Activated CD4-positive, CD25-positive, alpha-beta regulatory T cell (primary cell): ENCODE measurements at places on chromosomes 2 and 18.

GRCh38 chr2:199757233-199757870 lies 93.6 kb downstream of the FTCDNL1 start:
- DNase-seq = no peak

DNA sequence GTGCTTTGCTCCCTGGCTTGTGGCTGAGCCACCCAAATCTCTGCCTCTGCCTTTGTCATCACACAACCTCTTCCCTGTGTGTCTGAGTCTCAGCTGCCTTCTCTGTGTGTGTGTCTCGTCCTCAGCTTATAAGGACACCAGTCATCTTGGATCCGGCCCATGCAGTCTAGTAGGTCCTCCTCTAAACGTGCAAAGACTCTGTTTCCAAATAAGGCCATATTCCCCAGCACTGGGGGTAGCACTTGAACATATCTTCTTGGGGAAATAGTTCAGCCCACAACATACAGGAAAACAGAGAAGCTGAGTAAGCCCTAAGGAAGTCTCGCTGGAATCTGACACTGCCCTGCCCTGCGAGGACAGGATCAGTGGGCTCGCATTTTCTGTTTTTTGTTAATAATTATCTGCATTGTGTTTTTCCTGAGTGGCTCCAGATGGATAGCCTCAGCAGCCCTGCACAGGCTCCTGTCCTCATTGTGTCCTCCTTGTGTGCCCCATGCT lies 42.1 kb downstream of the MTCL1 start:
- DNase-seq = no peak

DNA sequence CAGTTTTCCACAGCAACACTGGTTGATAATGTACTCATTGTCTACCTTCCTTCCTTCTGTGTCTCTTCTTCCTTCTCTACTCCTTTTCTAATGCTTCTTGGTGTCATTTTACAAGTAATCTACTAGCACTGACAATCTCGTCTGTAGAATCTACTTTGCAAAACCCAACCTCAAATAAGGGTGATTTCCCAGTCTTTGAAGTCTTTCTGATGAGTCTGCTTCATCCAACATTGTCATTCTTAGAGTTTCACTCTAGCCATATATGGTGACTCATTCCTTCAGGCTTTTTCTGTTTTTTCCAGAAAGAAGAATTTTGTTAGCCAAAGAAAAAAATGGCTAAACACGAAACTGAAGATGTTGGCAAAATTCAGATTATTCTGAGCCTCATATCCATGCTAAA lies 288.7 kb downstream of the MBD2 start:
- no peak for DNase-seq

DNA sequence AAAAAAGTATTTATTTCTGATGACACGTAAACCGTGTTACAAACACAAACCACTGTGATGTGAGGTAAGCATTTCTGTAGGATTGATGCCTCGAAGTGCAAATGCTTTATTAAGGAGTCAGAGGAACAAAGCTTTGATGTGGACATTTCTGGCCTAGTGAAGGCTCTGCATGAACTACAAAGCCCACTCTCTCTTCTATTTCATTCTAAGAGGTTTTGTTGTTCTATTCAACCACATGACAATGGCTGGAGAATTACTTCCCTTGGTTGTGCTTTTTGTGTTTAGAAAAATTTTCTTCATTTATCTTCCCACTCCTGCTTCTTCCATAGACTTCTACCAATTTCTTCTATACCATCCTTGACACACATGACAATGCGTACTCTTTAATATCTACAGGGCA lies 125.7 kb upstream of the CCDC195 start:
- DNase-seq = no peak

DNA sequence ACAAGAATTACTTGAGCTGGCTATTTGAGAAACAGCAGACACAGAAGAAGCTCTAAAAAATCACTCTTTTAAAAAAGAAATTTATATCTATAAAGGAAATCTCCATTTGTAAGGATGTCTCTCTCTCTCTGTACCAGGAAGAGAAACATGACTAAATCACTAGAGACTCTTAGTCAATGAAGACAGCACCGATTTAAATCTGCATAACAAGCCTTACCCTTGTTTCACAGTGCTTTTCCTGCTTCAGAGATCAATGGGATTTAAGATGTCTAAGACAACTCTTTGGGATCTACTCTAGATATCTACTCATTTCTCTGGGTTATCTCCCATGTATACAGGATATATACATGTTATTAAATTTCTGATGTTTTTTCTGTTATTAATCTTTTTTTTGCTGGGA lies 359.2 kb upstream of the RND3 start:
- no peak for DNase-seq

- no peak for DNase-seq
Observed at GRCh38 chr2:136226903-136227302, 109.0 kb upstream of the CXCR4 start.

DNA sequence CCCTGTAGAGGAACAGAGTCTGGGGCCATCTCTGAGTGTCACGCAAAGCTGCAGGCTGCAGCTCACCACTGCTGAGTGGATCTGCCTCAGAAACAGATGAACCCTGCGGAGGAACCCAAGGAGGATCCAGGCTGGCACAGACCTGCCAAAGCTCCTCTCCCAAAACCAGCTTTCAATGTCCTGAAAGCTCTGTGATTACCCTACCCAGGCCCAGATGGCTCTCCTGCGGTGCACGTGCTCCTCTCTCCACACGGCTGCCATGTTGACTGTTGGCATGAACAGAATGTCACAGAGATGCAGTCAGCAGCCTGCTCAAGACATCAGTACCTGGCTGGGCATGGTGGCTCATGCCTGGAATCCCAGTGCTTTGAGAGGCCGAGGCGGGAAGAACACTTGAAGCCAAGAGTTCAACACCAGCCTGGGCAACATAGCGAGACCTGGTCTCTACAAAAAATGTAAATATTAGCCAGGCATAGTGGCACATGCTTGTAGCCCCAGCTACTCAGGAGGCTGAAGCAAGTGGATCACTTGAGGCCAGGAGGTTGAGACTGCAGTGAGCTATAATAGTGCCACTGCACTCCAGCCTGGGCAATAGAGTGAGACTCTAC lies 216.8 kb downstream of the MGAT5 start:
- DNase-seq = no peak

DNA sequence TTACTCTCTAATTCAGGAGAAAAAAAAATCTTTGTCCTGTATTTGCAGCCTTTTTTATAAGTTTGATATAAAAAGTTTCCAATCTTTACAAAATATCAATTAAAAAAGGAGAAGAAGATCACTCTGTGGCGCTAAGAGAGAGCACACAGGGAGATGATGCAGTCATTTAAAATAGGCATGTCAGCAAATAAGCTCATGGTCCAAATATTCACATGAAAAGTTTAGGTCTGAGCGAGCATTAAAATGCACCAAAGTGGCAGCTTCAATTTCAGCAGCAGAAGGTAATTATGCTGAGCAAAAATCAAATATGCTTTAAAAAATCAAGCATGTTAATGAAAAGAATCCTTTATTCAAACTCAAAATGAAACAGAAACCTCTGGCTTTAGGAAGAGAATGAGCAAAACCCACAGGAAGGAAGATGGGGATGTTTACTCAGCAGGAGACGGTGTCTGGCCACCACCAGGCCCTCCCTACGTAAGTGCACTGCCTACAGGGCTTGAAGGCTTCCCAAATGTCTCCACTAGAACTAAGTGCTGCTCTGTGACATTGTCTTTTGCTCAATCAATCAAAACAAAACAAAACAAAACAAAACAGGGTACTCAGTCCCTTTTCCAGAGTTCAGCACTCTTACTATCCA lies 120.4 kb downstream of the L3MBTL4 start:
- DNase-seq = no peak

- no peak for DNase-seq
Observed at GRCh38 chr2:198659096-198659870, 798.5 kb downstream of the SATB2 start.

DNA sequence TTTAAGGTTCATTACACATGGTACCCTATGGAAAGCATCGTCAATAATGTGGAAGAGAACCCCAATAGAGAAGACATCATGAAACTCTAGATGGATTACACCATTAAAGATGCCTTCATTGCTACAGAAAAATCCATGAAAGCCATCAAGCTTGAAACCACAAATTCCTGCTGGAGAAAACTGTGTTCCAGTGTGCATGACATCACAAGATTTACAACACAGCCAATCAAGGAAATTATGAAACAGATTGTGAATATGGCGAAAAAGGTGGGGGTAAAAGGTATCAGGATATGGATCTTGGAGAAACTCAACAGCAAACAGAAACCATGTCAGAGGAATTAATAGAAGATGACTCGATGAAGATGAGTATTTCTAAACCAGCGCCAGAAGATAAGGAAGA lies 200.0 kb downstream of the SLC4A10 start:
- DNase-seq = no peak

GRCh38 chr2:119837759-119838158 lies 78.0 kb downstream of the PTPN4 start:
- no peak for DNase-seq

- DNase-seq = no peak
Observed at GRCh38 chr18:46320928-46321711, 216.9 kb downstream of the HAUS1 start.

GRCh38 chr2:177289824-177290628 lies 25.5 kb upstream of the NFE2L2 start:
- DNase-seq = no peak

- DNase-seq = no peak
Observed at GRCh38 chr2:24304098-24304497, 56.2 kb downstream of the ITSN2 start.

DNA sequence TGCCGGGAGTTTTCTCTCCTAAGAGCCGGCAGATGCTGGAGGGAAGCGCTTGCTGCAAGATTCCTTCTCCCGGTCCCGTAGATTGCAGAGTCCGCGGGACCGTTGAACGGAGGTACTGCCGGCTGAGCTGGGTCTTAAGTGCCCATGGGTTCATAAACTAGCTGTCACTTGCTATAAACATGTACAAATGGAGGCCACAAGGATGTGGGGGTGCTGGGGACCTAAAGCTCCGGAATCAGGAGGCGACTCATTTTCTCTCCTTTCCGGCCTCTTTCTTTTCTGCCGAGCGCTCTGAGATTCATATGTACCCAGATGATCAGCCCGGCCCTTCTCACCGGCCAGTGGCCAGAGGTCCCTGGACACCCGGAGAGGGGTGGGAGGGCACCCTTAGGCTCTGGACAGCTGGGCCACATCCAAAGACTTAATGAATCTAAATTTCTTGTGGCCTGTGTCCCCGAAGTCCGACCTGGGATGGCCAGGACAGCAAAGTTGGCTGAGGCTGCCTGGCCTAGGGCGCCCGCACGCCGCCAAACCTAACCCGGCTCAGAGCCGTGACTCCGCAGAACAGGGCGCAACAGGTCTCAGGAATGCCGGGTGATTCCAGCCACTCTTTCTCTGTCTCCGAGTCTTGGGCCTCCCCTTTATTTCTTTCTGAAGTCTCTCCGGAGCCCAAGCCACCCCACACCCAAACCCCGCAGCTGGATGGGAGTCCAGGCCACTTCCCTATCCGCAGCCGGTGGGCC lies 2.4 kb upstream of the PAX3 start:
- DNase-seq = no peak

DNA sequence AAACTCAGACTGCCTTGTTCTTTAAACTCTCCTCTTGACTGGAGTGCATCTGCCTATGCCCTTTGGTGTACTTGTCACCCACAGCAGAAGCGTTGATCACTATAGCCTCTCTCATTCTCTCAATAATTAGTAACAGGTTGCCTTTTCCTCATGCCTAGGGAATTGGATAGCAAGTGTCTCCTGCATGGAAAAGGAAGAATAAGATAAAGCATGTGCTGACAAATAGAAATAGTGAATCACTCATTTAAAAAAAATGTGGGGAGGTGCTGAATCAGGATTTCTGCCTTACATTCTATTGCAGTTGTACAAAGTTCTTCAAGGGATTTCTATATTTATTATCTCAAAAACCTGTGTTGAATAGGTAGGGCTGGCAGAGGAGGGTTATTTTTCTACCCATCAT lies 323.0 kb downstream of the TXNL1 start:
- no peak for DNase-seq

GRCh38 chr2:146451972-146452371 lies 1392.9 kb upstream of the ACVR2A start:
- DNase-seq = no peak

- no peak for DNase-seq
Observed at GRCh38 chr2:66303471-66303870, 131.5 kb upstream of the MEIS1 start.

- no peak for DNase-seq
Observed at GRCh38 chr2:44245083-44245861, 30.0 kb upstream of the SLC3A1 start.

- DNase-seq = no peak
Observed at GRCh38 chr2:105789745-105790460, 45.2 kb downstream of the NCK2 start.

GRCh38 chr2:86358957-86359356 lies 21.5 kb upstream of the REEP1 start:
- no peak for DNase-seq

DNA sequence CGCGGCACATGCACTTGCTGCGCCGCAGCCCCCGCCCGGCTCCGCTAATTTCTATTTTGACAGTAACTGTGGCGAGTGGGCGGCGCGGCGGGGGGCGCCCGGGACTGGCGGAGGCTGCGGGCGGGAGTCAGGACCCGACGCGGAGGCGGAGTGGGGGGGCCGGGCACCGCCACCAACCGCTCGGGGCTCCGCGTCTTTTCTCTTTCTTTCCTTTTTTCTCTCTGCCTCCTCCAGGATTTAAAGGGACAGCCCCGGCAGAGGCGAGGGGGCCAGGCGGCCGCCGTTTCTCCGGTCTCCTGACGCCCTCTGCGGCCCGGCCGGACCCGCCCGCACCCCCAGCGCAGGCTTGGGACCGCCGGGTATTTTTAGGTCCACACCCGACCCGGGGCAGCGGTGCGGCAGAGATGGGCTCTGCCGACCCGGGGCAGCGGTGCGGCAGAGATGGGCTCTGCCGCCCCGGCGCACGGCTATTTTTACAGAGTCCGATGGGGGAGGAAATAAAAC lies 460 bp upstream of the ZBTB7C start:
- DNase-seq = no peak

DNA sequence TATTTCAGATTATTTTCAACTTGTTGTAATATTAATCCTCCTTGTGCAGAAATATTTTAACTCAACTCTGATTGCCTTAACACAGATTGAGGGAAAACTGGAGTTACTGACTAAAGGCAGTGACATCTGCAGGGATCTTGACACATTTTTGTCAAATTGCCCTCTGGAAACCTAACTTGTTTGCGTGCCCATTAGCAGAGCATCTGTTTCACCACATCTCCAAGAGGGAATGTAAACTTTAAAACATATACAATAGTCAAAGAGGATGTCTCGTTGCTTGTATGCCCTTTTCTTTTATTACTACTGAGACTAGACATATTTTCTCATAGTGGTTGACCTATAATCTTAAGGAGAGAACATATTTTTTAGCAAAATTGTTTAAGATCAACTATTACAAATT lies 14.2 kb downstream of the INPP1 start:
- no peak for DNase-seq

DNA sequence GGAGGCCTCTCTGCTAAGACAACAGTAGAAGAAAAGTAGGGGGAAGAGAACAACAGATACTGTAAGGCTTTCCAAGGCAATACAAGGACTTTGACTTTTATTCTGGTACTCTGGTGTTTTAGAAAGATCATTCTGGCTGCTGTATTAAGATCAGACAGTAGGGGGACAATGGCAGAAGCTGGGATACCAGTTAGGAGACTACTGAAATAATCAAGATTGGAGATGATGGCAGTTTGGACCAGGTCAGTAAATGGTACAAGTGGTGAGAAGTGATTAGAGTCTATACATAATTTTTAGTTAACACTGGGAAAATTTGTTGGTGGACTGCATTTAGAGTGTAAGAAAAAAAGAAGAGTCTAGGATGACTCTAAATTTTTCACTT lies 139.7 kb downstream of the ROCK1 start:
- DNase-seq = no peak

GRCh38 chr2:202237787-202238233 lies 587 bp downstream of the SUMO1 start:
- no peak for DNase-seq

GRCh38 chr18:54766634-54767033 lies 61.6 kb upstream of the RAB27B start:
- DNase-seq = no peak
